Inflammatory macrophage treated with lipopolysaccharide for 4 hours (primary cell): ENCODE measurements at places on chromosomes 16 and 17.
A peak's percentile ranks its signal among the peaks of the same experiment; 100 is the strongest.

GRCh38 chr17:14926526-14927122 is 338.5 kb downstream of the PMP22 start:
- DNase-seq, result peak; percentile 65

- no peak for DNase-seq
Measured at GRCh38 chr16:56470232-56470631, 18.9 kb downstream of the OGFOD1 start.

DNA sequence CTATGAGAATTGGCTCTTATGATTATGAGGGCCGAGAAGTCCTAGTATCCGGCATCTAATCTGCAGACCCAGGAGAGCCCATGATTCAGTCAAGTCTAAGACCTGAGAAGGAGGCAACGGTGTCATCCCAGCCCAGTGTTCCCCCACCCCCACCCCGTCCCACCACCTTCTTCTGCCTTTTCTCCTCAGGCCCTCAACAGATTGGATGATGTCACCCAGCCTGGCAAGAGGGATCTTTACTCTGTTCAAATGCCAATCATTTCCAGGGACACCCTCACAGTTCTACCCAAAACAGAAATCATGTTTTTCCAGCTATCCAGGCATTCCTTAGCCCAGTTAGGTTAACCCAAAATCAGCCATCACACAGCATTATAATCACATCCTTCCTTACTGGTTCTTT is 10.0 kb upstream of the GAA start:
- DNase-seq, result peak; percentile 25

- no peak for DNase-seq
Measured at GRCh38 chr16:87353613-87354012, 30.0 kb downstream of the FBXO31 start.

DNA sequence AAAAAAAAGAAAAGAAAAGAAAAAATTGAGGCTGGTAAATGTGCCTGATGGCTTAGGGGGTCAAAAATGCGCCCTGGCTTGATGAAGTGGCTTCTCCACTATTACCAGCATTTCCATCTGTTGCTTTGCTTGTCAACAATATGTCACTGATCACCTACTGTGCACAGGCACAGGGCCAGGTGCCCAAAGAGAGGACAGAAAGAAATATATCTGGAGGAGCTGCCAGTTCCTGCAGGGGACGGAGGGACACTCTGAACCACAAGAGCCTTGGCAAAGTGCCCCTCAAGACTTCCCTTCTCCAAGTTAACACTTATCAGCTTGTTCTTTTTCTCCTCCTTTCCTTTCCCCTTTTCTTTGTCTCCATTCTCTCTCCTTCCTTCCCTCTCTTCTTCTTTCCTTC is 34.7 kb downstream of the GINS3 start:
- no peak for DNase-seq

DNA sequence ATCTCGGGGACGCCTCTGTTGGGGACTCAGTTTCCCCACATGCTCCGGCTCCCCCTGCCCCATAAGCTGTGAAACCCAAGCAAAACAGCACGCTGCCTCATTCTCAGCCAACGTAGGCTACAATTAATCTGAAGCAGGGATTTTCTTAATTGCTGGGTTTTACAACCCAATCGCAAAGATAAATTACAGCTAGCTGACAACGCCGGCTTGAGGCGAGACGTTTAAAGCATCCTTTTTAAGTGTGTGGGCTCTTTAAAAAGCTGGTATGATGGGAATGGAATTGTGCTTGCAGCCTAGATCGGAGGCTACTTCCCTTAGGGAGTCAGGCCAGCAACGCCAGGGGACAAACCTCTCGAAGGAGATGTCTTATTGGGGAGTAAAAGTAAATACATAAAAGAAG is 185.3 kb downstream of the ZNF423 start:
- DNase-seq, result no peak
